ENCODE measurements at places on chromosomes 13 and 19.

- DNase-seq, result no peak
These were observed 777.2 kb downstream of the UQCRFS1 start for GRCh38 chr19:28435551-28436271.

DNA sequence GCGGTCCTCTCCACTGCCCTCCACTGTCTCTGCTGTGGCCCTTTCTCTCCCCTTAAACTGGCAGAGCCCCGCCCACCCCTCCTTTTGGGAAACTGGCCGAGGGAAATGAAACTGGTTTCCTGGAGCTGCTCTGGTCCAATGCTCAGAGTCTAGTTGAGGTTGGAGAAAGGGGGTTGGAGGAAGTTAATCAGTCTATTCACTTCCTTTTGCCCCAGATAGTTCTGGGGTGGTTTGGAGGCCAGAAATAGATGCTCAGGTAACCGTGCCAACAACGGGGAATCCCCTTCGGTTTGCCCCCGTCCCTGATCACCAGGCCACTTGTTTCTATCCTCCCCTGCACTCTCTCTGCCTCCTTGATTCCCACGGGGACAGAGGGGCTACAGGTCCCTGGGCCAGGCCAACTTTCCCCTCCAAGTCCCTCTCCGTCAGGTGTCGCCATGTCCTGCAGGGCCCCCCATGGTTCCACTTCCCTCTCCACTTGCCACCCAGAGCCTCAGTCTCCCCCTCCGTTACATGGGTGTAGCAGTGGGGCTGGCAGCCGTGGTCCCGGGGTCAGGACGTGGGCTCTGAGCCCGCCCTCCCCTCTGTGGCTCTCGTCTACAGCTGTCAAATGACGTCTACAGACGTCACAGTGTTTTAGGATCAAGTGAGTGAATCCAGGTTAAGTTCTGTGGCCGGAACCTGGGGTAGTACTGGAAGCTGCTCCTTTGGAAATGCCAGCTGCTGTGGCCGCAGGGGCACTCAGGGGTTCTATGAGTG, at the start of gene IL4I1:
Gene IL4I1 (minus strand): TSS at position 25 of the 759 bp plus-strand sequence. CDS start 727 bp downstream, outside the sequence.
- DNase-seq, result no peak

DNA sequence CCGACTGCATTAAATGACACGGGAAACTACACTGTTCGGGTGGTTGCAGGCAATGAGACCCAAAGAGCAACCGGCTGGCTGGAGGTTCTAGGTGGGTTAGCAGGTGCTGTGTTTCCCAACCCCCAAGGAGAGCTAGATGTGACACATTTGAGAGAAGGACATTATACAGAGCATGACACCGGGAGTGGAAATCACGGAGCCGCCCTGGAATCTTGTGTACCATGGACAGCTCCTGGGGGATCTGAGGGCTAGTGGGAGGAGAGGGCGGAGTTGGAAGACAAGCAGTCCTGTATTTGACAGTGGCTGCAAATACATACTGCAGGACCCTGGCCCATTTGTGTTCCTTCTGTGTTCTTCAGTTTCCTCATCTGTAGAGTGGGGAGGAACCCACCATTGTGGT, 2.3 kb downstream of the CEACAM18 start:
- DNase-seq, result no peak

DNA sequence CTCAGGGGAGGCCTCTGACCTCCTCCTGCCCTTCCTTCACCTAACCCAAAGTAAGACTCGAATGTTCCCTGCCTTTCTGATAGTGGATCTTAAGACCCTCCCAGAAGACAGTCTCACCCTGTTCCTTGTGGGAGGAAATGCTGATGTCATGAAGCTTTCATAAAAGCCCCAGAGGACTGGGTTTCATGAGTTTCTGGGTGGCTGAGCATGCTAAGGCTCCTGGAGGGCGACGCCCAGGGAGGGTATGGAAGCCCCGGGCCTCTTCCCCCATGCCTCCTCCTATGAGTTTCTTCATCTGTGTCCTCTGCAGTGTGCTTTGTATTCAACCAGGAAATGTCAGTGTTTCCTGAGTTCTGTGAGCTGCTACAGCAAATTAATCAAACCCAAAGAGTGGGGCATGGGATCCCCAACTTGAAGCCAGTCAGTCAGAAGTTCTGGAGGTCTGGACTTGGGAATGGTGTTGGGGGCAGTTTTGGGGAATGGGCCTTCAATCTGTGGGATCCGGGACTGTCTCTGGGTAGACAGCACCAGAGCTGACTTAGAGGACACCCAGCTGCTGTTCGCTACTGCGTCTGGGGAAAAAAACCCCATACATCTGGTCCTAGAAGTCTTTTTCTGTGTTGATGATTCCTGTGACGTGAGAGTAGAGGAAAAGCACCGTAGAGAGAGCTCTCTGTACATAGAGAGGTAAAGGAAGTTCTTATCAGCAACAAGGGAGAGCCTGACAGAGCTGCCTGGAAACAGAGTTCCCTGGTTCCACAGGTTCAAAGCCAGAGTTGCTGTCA, 2.0 kb upstream of the LILRB2 start:
- no peak for DNase-seq

GRCh38 chr19:5706876-5707573, 12.9 kb downstream of the LONP1 start:
- no peak for DNase-seq
